HL-60 (cell line): ENCODE measurements at places on chromosomes 1 and 21.

- DNase-seq, result no peak
Observed at GRCh38 chr1:86273066-86273465, 116.5 kb upstream of the COL24A1 start.

- no peak for DNase-seq
Observed at GRCh38 chr1:201113451-201114244, 1.4 kb upstream of the CACNA1S start.

- no peak for DNase-seq
Observed at GRCh38 chr1:58441699-58442098, 104.8 kb downstream of the OMA1 start.

GRCh38 chr1:228723287-228723686 is 12.0 kb upstream of the RHOU start:
- DNase-seq, result no peak

GRCh38 chr1:180229483-180230415 is at the start of gene LHX4:
TSS of gene LHX4 (plus strand) at chr1:180230264. CDS start at chr1:180230530, 266 bp downstream.
- no peak for DNase-seq
